ENCODE measurements at places on chromosomes 5 and 9.

DNA sequence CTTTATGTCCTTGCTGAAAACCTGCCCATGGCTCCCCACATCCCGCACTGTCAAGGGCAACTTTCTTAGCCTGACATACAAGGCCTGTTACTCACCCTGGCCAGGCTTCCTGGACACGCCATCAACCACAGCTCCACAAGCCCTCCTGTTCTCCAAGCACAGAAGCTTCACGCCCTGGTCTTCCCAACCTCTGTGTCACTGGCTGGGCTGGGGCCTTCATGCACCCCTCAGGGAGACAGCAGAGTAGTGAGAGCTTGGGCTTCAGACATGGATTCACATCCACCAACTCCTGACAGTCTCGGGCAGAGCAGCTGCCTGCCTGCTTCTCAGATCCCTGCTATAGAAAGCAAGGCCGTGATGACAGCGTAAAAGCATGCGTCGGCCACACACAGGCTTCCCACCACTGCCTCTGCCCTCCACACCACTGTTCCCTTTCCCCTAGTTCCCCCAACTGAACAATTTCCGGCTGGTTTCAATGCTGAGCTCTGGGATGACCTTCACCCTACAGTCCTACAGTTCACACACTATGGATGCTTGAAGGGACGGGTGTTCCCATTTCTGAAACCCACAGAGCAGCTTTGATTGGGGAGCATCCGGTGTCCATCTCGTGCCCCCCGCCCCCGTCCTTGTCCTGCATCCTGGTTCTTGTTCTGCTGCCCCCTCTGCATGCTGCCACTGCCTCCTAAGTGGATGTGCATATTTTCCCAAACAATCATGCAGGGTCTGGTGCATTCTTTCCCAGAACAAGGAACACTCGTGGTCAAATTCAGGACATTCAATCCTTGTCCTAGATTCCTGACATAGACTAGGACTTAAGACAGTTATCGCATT, 33.4 kb upstream of the ADAMTS2 start:
- DNase-seq: no peak

GRCh38 chr9:133071484-133072150, 9.8 kb downstream of the CEL start:
- no peak for DNase-seq

GRCh38 chr9:7849362-7849761, 49.8 kb upstream of the DMAC1 start:
- no peak for DNase-seq

GRCh38 chr5:177222269-177222668, 81.2 kb downstream of the RAB24 start:
- DNase-seq: no peak

DNA sequence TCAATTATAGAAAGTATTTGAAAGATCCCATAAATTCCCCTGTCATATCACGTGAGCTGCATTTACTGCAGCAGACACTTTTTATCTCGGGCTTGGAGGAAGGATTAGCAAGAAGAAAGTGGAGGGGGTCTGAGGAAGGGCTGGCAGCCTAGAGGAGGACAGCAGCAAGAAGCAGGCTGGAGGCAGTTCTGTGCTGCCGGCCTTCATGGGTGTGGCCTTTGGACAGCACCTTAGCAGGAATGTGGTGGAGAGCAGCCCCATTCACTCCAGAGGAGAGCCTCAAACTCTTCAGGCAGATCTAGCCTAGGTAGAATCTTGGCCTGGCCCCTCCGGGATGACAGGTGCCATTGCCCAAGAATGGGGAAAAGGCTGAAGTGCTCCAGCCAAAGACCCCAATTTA, 89.8 kb upstream of the GABRP start:
- no peak for DNase-seq

DNA sequence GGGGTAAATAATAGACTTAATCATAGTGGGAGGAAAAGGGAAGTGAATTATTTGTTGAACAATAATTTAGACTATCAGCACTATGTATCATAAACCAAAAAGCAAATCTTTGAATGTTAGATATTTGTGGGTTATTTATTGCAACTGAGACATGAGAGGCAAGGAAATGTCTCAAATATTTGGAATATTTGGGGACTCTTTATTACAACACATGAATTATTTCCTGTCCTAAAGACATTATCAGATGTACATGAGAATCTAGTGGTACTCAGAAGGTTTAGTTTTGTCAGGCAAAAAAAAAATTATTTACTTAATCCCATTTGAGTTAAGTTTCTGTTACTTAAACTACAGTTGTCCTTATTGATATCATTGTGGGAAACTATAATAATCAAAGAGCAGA, 91.1 kb downstream of the TLR4 start:
- no peak for DNase-seq

- DNase-seq: no peak
Measured at GRCh38 chr9:131997076-131997475, 82.6 kb downstream of the MED27 start.

All from nephron progenitor cell (in vitro differentiated cells).